ENCODE measurements at places on chromosomes 6 and 20.

GRCh38 chr6:92496527-92496926, 922.8 kb downstream of the EPHA7 start:
- DNase-seq = no peak

GRCh38 chr6:38714239-38715015, 684 bp upstream of the DNAH8 start:
- DNase-seq = no peak

DNA sequence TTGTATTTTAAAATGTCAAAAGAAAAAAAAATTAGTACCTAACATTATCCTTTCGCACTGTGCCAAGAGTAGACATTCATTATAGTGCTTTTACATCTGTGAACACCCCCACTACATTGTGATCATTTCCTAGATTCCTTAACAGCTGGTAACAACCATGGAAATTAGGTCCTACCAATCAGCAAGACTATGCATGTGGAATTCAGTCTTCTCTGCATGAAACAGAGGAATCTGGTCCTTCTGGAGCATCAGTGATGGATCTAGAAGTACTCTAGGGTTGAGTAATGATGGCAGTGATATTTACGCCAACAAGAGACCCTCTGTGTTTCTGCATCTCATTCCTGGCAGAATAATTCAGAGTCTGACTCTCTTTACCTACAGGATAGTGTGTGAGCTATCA, 9.4 kb downstream of the OR12D1 start:
- DNase-seq = no peak

DNA sequence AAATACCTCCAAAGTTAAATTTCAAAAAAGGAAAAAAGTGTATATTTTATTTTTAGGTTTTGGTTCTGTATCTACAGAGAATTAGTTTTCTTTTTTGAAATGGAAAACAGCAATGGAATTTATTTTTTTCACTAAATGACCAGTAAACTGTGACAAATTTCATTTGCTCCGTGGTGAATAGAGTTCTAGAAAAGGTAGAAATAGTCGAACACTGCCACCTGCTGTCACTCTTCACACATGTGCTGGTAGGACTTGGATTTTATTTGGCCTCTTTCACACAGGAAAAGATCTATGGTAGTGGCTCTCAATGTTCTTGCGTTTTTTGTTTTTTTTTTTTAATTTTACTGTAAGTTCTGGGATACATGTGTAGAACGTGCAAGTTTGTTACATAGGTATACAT, 312.5 kb downstream of the EYA4 start:
- DNase-seq = no peak

- DNase-seq = no peak
Measured at GRCh38 chr6:125066964-125067363, 86.6 kb upstream of the TPD52L1 start.

- no peak for DNase-seq
Measured at GRCh38 chr20:17344790-17345189, 118.0 kb downstream of the PCSK2 start.

All from GM06990 (cell line).